ENCODE measurements at places on chromosomes 6 and 20.

DNA sequence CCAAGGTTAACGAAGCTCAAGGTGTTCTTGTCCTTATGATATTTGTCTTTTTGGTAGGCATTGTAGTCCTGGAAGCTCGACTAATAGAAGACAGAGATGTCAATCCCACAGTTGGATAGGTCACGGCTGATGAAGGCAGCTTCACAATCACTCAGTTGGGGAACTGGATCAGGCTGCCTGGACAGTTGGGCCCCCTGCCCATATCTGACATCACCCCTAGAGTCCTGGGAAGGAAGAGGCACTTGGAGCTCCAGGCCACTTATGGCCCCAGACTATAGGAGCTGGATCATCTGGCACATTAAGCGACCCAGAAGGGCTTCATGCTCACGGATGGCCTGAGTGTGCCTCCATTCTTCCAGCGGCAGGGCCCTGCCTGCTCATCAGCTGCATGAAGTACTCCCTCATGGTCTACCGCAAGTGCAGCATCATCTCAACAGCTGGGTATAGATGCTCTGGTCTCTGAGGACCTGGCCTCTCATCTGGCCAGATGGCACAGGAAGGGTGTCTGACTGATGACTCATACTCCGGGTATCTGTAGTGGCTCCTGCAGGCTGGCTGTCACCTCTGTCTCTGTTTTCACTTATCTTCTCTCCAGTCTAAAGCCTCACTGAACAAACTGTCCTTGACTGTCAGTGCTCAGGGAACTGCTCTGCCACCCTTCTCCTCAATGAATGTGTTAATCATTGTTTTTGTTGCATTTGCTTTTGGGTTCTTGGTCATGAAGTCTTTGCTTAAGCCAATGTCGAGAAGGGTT lies 29.2 kb upstream of the SSR1 start:
- no peak for DNase-seq

GRCh38 chr20:22711971-22712755 lies 127.8 kb upstream of the FOXA2 start:
- no peak for DNase-seq

GRCh38 chr6:123587838-123588545 lies 48.8 kb downstream of the TRDN start:
- DNase-seq = no peak

GRCh38 chr6:12173661-12174060 lies 116.5 kb upstream of the EDN1 start:
- no peak for DNase-seq

DNA sequence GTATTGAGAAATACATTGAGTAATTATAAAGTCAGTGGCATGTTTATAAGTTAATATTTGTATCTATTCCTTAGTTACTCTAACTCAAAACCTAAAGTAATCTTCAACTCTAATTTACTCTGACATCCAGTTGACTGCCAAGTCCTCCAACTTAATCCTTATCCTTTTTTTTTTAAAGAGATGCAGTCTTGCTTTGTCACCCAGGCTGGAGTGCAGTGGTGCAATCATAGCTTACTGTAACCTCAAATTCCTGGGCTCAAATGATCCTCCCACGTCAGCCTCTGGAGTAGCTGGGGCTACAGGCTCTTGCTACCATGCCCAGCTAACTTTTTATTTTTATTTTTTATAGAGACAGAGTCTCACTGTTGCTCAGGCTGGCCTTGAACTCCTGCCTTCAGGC lies 24.4 kb downstream of the PTPN1 start:
- DNase-seq = no peak

DNA sequence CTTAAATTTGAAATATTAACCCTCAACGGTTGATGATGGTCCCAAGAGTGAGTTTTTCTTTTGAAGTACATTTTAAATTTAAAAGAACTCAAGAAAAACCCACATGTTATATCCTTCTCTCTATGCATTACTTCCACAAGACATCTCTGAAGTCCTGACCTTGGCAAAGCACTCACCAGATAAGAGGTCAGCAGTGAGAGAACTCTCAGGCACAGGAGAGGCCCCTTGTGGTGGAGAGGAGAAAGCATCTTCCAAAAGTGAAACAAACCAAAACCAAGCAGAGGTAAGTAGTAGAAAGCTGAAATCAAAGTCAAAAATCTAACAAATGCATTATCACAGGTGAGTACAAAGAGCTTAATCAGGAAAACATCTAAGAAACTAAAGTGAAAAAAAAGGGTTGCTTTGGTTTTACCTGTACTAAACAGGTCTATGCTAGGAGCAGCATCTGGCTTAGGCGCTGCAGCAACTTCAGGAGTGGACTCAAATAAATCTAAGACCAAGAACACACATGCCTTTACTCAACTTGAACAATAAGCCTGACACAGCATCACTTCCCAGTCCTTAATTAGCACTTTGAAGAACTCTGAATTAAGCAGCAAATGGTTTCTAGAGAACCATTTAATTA lies 80.5 kb downstream of the PRSS35 start:
- no peak for DNase-seq

- DNase-seq = no peak
Observed at GRCh38 chr6:4781426-4781825, 5.2 kb downstream of the CDYL start.

DNA sequence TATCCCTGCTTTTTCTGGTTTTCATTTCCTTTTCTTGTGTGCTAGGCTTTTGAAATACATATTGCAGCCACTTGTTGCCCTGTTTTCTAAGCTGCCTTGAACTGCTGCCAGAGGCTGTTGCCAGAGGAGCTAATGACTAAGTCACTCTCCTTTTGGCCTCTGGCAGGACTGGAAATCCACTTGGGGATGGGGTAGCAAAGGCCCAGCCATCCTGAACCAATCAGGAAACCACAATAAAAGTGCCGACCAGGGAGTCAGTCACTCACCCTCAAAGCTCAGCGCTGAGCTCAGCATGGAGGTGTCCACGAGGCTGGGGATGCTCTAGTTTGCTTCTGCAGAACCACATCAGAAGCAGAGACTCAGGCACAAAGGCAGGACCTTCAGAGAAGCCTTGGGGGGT lies 813.0 kb downstream of the DHX35 start:
- no peak for DNase-seq

GRCh38 chr6:28711788-28712341 lies 186.2 kb downstream of the GPX5 start:
- no peak for DNase-seq

DNA sequence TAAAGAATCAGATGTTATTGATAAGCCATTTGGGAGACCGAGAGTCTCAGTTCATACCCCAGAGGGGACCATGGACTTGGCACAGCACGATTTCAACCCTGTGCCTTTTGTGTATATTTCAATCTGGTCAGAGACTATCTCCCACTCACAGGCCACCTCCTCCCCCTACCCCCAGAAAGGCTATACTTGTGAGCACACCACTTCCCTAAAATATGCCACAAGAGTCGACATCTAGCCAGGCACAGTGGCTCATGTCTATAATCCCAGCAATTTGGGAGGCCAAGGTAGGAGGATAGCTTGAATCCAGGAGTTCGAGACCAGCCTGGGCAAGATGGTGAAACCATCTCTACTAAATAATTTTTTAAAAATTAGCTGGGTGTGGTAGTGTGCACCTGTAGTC lies 13.6 kb upstream of the TCF15 start:
- DNase-seq = no peak

DNA sequence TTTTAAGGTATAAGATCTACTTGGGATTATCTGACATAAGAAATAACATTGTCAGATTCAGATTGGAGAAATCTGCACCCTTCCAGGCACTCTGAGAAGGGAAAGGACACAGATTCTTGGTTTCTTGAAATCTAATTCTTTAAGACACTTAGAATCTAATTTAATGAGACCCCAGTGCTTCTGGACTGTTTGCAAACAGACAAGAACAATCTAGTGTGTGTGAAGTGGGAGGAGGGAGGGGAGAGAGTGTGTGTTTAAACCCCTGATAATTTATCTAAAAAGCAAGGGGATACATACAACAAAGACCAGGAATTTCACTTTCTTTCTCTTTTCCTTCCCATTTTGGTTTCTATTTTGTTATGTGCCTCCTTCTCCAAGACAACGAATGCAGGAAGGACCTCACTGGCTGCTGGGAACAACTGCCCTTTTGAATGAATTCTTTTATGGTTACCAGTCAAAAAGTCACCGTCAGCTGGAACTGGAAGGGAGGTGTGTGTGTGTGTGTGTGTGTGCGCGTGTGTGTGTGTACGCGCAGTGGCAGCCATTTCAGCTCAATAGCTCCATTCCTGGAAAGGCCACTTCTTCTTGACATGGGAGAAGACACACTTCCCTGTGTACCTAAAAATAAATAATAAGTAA lies 129.4 kb downstream of the BCAS1 start:
- peak; percentile 22 for DNase-seq

DNA sequence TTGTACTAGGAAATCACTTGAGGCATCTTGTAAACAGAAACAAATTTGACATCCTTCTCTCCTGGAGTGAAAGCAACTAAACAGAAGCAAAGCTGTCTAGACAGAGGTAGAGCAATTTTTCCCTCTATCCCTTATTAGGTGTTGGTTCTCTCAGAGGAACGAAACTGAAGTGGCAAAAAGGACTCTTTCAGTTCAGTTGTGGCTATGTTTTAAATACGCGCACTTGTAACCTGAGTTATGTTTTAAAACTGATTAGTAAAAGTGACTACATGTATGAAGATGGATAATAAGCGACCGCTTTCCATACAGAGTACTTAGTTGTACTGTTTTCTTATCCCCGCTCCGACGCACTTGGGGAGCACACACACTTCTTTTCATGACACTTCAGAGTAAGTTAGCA lies 551.0 kb downstream of the PHF3 start:
- DNase-seq = no peak

GRCh38 chr20:62875419-62876361 lies 14.1 kb upstream of the TCFL5 start:
- DNase-seq = peak; percentile 45

- DNase-seq = no peak
Observed at GRCh38 chr20:59020938-59021551, 1.8 kb downstream of the TUBB1 start.

GRCh38 chr20:3744806-3745685 lies 12.6 kb downstream of the HSPA12B start:
- no peak for DNase-seq

DNA sequence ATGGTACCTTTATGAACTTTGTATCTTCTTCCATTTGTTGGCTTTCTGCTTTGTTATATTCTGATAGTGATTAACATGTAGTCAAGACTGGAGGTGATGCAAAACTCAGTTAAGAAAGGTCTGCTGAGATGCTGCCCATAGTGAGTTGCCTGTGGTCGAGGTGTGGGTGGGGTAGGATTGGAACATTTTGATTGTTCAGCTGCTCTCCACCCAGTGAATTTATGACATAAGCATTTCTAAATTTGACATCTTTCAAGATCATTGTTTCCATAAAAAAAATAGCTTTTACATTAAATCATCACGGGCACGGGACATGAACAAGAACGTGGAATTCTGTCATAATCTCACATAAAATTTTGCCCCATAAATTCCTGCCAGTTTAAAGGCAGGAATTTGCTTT lies 146.6 kb upstream of the POU3F2 start:
- no peak for DNase-seq

DNA sequence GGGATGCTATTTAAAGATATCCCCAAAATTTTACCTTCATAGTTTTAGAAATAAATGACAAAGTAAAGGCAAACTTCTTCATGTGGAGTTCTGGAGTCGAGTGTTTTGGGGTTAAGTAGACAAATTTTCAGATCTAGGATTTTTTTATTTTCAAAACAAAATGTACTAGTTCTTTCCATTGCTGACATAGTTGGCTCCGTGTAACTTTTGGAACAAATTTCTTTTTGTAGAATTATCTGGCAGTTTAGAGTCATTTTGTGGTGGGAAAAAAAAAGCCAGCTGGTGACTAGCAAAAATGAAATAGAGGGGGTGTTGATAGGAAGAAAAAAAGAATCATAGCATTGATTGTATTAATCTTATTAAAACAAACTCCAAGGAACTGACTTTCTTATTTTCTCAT lies 131.6 kb upstream of the TCF21 start:
- DNase-seq = no peak

DNA sequence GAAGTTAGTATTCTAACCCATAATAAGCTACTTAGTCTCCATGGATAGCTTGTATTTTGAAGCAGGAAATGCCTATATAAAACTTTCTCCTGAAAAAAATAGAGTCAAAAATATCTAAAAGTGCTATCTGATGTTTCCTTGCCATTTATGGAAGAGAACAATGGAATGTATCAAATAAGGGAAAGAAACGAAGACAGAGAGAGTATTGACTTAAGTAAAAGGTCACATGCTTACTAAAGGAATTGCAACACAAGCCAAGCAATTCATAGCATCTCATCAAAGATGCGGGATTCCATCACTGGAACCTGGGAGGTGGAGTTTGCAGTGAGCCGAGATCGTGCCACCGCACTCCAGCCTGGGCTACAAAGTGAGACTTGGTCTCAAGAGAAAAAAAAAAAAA lies 112.9 kb upstream of the DTNBP1 start:
- no peak for DNase-seq

- no peak for DNase-seq
Observed at GRCh38 chr6:153059311-153059710, 56.8 kb upstream of the MTRF1L start.

DNA sequence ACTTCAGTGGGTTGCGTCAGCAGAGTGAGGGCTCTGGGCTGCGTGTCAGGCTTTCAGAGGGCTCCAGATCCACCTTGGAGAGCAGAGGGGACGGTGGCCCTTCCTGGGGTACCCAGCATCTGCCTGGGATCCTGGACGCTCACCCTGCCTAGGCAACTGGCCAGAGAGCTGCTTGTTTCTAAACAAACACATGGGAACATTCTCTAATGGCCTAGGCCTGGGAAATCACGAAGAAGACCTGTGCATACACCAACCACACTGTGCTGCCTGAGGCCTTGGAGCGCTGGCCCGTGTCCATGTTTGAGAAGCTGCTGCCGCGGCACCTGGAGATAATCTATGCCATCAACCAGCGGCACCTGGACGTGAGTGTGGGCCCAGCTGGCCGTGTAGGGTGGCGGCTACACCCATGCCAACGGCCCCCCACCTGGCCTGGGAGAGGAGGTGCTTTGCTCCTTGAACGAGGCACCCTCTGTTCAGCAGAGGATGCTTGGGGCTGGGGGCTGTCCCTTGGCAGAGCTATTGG lies 32.2 kb downstream of the PYGB start:
- no peak for DNase-seq

DNA sequence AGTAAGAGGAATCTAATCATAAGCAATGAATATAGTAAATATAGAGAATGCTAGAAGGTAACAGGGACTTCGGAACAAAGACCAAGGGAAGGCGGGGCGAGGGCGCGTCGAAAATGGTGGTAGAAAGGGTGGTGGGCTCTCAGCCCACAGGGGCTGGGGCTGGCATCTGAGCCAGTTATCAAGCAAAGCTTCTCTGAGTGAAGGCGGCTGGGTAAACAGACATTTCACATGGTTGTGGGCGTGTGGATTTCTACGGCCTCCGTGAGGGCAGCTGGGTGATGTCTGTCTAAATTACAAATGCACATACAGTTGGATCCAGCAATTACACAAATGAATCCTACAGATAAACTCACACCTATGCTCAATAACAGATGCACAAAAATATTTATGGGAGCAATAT lies 56.6 kb downstream of the TOX2 start:
- no peak for DNase-seq

GRCh38 chr6:21928827-21929226 lies 335.3 kb downstream of the SOX4 start:
- DNase-seq = no peak

- DNase-seq = no peak
Observed at GRCh38 chr6:44735630-44735963, 348.1 kb downstream of the CDC5L start.

Measured in C1 segment of cervical spinal cord (tissue), 14 donors.